Kidney epithelial cell (primary cell): ENCODE measurements at places on chromosomes 4 and X.

DNA sequence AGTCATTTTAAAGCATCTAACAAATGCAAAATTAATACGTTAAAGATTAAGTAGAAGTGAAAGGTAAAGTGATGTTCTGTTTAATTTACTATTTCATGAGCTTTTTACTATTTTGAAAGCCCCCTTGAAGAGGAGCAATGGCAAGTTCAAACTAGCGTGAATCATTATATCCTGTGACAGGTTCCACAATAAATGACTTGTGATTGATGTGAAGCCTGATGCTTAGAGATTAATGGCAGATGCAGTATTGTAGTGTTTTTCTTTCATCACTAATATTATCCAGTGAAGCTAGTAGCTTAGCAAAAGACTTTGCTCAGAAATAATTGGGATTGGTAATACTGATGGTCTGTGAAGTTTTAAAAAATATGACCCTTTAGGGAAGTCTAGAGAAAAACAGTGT, 57.3 kb downstream of the STOX2 start:
- no peak for DNase-seq

DNA sequence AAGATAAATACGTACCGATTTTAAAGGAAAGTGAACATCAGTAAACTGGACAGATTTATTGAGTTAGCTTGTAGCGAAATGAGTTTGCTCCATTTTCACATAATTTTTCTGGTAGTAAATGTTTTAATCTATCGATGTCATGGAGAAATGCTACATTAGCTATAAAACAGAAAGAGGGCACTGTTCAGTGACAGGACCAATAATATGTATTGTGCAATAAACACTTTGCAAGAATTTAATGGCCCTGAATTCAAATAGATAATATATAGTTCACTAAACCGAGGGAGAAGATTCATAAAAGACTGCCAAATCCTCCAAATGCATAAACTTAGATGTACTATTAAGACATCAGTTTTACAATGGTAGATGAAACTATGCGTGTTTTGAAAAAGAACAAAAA, 516.3 kb downstream of the ADGRL3 start:
- DNase-seq: no peak

DNA sequence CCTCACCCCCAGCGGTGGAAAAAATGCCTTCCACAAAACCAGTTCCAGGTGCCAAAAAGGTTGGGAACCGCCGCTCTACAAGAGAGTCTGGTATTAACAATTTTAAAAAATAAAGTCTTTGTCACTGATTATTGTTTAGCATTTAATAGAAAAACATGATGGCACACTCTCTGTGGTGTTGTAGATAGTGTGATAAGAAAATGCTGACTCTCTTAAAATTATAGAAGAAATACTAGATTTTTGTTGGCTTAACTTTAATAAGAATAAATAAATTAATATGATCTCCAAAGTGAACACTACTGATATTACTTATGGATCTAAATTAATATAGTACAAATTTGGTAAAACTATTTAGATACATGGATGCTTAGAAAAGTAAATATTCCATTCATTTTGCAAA, 943.5 kb downstream of the CCSER1 start:
- no peak for DNase-seq

GRCh38 chr4:2763511-2763967, 7.4 kb upstream of the TNIP2 start:
- no peak for DNase-seq

DNA sequence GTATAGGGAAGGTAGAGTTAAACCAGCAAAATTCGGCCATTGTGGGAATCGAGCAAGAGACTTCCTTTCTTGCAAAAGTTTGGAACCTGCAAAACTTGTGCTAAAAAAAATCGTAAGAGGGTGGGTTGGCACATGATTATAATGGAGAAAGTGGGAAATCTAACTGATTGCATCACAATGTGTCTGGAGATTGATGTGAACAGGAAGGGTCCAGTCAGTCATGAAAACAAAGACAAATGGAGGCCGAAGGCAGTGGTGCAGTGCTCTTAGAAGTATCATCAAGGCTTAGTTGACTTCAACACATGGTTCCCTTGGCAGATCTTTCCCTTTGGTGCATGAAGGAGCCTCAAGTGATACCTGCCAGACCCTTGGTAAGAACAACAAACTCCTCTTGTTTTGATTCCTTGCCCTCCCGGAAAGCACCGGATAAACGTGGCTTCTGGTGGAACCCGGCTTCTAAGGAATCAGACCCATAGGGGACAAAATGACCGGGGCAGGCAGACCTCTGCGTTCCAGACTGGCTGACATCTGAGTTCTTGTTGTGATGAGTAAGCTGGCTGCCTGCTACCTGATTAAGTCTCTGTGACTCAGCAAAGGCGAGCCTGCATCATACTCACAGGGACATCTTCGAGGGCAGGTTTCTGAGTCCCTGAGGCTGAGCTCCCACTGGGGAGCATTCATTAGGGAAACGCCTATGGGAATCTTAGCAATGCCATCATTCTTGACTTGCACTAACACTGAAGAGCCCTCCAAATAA, 87.7 kb upstream of the MAP3K15 start:
- peak; percentile 59 for DNase-seq

DNA sequence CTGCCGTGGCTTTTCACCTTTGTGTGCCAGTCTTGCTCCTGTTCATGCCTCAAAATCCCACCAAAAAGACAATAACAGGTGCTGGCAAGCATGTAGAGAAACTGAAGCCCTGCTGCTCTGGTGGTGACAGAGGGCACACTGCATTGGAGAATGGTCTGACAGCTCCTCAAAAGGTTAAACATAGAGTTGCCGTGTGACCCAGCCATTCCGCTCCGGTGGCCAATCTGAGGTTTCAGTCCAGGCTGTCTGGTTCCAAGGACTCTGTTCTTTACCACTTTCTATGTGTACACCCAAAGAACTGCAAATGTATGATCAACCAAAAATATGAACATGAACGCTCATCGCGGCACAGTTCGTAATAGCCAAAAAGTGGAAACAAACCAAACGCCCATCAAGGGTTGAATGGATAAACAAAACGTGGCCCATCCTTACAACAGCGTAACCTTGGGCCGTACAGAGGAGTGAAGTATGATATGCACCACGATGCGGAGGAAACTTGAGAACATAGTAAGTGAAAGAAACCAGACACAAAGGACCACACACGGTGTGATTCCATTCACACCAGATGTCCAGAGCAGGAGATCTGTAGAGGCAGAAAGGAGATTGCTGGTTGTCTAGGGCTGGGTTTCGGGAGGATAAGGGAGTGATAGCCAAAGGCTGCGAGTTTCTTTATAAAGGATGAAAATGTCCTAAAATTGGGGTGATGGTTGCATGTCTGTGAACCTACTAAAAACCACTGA, 33.6 kb upstream of the WFS1 start:
- no peak for DNase-seq

GRCh38 chr4:98343626-98344025, 82.4 kb downstream of the RAP1GDS1 start:
- DNase-seq: no peak

DNA sequence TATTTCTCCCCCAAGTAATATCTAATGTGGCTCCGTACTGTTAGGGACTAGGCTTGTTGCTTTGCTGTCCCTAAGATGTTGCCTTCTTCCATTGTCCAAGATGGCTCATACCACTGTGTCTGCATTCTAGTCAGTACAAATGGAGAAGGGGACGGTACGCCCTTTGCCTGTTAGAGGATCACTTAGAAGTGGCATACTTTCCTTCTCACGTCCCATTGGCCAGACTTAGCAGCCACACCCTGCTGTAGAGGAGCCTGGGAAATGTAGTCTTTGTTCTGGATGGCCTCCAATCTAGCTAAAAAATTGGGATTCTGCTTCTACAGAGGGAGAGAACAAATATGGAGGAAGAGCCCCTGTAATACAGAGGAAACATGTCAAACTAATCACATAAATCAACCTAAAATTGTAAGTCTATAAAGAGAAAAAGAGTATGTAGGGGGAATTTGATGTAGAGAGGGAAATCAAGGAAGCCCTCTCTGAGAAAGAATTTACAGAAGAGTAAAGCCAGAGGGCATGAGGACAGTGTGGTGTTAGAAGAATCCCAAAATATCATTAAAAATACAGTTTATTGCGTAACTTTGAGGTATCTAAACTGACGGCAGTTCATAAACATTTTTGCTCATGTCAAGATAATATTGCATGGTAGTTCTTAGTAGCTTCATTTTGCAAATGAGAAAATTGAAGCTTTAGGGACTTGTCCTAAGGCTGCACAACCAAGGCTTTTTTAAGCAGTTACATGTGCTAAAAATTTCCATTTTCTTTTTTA, 15.1 kb downstream of the PRIMPOL start:
- no peak for DNase-seq

- no peak for DNase-seq
These were observed 40.1 kb upstream of the SETD7 start for GRCh38 chr4:139596034-139596683.

DNA sequence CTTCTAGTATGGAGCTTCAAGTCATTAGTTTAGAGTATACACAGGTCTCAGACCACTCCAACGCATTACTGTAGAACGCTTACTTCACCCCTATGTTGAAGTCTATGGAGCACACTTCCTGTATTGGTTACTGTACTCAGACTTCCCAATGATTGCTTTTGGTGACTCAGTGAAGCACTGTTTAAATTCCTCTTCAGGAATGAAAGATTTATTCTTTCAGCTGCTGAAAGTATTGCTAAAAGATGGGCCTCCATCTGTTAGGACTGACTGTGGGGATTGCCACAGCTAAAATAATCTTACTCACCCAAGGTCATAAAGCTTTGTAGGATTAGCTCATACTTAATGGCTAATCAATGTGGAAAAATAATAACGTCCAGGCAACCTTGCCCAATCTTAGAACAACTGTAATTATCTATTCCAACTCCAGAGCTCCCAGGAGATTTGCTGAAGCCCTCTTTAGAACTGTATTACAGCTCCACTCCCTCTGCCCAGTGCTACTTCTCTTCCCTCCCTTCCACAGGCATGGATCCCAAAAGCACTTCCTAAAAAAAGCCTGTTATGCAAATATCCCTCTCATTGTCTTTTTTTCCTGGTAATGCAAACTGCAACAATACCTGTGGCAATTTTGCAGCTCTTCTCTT, 281.9 kb upstream of the HS3ST1 start:
- DNase-seq: peak; percentile 87

- no peak for DNase-seq
These were observed 2750.2 kb downstream of the ARAP2 start for GRCh38 chr4:33494150-33494549.

DNA sequence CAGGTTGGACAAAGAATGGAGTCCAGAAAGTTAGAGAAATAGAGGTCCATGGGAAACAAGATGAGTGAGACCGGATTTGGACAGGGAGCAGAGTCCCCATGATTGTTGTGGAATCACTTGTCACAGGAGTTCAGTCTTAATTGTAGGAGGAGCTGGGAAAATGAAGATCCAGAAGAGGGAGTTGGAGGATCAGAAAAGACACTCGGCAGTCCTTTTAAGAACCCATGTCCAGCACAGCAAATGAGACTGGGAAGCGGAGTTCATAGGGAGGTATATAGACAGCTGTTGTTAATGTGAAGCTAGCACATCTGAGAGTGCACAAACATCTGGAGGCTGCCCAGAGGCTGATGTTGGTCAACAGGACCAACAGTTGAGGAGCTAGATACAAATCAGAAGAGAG, 111.4 kb upstream of the RXFP1 start:
- DNase-seq: no peak
